ENCODE measurements at places on chromosomes 16 and 17.

DNA sequence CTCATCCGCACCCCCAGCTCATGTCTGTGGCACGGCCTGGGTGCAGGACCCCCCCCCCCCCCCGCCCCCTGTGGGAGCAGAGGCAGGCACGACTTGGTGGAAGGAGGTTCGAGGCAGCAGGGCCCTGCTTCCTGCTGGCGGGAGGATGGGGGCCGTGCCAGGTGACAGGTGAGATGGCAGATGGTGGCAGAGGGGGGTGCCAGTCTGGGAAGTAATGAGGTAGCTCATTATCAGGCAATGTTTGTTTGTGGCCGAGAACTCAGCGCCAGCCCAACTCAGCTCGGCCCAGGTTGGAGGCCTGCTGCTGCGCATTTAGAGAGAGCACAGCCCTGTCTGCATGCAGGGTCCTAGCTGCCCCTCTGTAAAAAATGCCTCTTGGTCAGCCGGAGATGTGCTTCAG, 40.1 kb upstream of the JPH3 start:
- H3K4me3 ChIP-seq = no peak overlapping the region
- H3K36me3 ChIP-seq = no peaks in the 10 kb centered on the region
- no peaks in the 10 kb centered on the region for H3K4me1 ChIP-seq
- DNase-seq = no peak
- H3K27me3 ChIP-seq = peaks cover 17% of the 10 kb centered on the region

GRCh38 chr17:18143044-18143936, 34.7 kb downstream of the MYO15A start:
- H3K4me3 ChIP-seq = no peak overlapping the region
- H3K27me3 ChIP-seq = no peaks in the 10 kb centered on the region
- DNase-seq = no peak
- no peaks in the 10 kb centered on the region for H3K36me3 ChIP-seq
- no peak overlapping the region for H3K27ac ChIP-seq

GRCh38 chr17:5757314-5757907, 173.1 kb upstream of the NLRP1 start:
- DNase-seq = no peak
- H3K4me1 ChIP-seq = peaks cover 9% of the 10 kb centered on the region
- H3K27ac ChIP-seq = no peak overlapping the region
- peaks cover 31% of the 10 kb centered on the region for H3K27me3 ChIP-seq

- H3K36me3 ChIP-seq = peaks cover 1% of the 10 kb centered on the region
- no peak overlapping the region for H3K27ac ChIP-seq
- H3K4me1 ChIP-seq = peaks cover 16% of the 10 kb centered on the region
- H3K27me3 ChIP-seq = no peaks in the 10 kb centered on the region
Measured at GRCh38 chr17:31530391-31530985, 139.0 kb downstream of the RAB11FIP4 start.

- no peaks in the 10 kb centered on the region for H3K36me3 ChIP-seq
- DNase-seq = no peak
- H3K4me1 ChIP-seq = peaks cover 5% of the 10 kb centered on the region
- no peak overlapping the region for H3K4me3 ChIP-seq
Measured at GRCh38 chr17:21505819-21506815, 130.0 kb downstream of the KCNJ12 start.
